Left renal cortex interstitium (tissue), 4 donors: ENCODE measurements at places on chromosomes 2 and 18.

DNA sequence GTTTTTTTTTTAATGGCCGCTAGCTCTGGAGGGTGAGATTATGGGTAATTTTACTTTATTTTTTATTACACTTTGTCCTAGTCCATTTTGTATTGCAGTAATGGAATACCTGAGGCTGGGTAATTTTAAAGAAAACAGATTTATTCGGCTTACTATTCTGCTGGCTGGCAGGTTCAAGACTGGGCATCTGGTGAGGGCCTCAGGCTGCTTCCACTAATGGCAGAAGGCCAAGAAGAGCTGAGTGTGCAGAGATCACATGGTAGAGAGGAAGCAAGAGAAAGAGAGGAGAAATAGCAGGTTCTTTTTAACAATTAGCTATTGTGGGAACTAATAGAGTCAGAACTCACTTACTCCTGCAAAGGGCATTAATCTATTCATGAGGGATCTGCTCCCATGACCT is 52.4 kb upstream of the ARHGAP28 start:
- no peak for DNase-seq

- no peak for DNase-seq
These were observed 922 bp downstream of the HS1BP3 start for GRCh38 chr2:20649976-20650375.

GRCh38 chr2:145412155-145412554 is 892.2 kb upstream of the ZEB2 start:
- no peak for DNase-seq

DNA sequence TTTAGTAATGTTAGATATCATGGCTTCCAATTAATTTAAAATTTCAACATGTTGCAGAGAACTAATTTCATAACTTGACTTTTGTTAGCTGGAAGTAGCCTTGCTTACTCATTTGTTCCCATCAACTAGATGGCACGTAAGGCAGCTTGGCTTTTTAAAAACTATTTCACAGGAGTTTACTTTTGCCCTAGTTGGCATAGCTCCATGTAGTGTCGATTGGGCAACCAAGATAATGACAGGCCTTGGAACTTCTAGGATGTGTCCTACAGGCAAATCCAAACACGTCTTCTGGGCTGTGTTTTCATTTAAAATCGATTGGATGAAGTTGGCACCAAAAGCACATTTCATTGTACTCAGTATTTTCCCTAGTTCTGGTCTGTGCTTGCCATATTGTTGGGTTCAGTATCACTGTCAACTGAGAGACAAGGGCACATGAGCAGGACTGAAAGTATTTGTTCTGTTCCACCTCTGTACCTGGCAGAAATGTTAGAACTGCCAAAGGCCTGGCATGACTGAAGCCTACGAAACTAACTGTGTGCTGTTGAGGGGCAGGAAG is 29.4 kb downstream of the HADHB start:
- DNase-seq = no peak

- no peak for DNase-seq
These were observed 254.6 kb upstream of the ATP5MC3 start for GRCh38 chr2:175436076-175436475.

DNA sequence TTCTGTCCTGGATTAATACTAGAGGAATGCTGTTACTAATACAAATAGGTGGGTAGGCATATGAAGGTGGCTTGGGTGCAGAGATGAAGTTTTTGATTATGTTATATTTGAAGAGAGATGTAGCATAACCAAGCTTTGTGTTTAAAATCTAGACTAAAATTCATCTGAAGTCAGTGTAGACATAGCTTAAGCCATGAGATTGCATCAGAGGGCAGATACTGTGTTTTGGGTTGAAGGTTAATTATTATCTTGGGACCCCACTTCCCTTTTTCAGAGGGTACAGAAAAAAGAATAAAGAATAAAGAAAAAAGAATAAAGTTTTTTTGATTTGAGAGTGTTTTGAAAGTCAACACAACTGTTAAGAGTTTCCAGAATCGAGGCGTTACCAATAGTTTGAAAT is 13.0 kb downstream of the PPM1B start:
- DNase-seq = no peak

DNA sequence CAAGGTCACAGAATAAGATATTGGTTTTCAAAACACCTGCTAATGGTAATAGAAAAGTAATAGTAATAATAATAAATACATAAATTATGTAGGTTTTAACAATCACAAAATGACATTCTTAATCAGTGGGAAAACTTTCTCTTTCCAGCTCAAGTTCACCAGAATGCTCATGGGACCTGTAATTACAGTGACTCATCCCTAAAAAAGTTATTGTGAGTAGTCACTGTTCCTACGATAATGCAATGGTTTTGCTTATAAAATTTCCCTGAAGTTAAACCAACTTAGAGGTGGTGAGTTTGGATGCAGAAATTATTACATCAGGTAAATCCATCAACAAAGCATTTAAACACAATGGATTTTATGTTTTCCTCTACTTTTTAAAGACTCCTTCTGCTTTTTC is 502.3 kb downstream of the PID1 start:
- DNase-seq = no peak

GRCh38 chr18:48171490-48172188 is 237.5 kb downstream of the ZBTB7C start:
- DNase-seq = no peak

GRCh38 chr2:211822686-211823335 is 715.8 kb downstream of the ERBB4 start:
- DNase-seq = no peak

- no peak for DNase-seq
These were observed 193.3 kb downstream of the ANKRD30B start for GRCh38 chr18:14941256-14941655.

DNA sequence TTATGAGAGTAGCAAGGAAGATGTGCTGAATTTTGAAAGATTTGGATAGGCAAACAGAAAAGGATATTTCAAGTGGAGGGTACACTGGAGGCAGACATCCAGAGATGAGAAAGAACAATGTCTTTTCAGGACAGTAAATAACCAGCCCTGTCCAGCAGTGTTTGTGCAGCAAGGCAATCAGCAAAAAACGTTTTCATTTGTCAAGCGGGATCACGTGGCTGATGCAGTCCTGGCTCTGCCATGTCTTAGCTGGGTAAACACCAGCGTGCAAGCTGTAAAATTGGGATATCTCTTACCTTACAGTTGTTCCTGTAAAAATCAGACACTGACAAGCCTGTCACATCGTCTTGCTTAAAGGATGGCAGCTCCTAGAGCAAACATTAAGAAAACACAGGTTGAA is 67.8 kb downstream of the CWC22 start:
- no peak for DNase-seq

- no peak for DNase-seq
These were observed 79.6 kb downstream of the SKA1 start for GRCh38 chr18:50454387-50454988.

DNA sequence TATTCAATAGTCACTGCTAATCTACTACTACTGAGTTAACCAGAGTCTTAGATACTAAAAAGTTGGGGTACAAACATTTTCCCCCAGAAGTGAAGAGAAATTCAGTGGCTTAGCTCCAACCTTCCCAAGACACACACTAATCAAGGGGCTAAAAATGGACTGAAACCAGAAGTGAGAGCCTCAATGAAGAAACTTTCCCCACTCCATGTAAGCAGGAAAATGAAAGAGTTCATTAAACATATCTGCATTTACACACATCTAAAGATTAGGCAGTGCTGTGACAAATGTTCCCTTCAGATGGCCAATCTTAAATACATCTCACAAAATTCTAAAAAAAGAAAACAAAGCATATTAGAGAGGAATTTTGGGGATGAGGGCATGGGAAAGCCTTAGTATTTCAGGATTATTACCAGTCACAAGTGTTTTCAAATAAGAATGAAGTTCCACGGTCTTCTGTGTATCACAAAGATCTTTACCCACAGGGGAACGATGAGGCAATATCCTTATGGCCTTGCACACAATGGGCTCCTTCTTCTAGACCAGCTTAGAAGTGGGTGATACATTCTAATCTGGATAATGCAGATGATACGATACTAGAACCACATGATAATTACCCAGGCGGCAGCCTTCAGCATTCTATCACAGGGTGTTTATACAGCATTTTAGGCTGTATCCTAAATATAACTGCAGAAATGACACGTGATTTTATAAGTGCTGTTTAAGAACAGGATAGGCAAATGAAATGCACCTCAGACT is 17.1 kb downstream of the ANKRD44 start:
- DNase-seq = no peak

DNA sequence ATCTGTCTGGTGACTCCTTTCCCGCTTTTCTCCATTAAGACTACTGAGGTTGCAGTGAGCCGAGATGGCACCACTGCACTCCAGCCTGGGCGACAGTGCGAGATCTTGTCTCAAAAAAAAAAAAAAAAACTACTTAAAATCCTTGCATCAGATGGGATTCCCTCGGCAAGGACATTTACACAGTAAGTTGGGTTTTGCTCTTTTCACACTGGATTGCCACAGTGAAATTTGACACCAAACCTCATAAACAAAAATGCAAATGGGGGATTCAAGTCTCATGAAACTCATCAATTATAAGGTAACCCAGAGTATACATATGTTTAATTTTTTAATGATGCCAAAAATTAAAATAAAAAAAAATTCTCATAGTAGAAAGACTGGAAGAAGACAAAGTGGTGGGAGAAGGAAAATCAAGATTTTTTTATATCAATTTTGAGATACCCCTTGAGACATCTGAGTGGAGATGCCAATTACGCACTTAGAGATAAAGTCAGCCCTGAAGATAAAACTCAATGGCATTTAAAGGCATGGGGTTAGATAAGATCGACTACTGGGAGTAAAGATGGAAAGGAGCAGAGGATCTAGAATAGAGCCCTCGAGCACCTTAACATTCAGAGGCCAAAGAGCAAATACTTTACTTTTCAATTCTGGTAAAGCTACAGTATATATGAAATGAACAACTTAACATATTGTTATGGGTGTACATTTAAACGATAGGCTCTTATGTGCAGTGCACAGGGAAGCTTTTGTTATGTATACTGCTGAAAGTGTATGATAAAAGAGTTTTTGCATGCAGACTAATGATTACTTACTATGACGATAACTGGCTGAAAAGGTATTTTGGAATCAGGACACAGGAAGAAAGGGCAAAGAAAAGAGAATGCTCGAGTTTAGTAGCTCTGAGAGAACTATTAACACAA is 37.6 kb downstream of the CHMP3 start:
- DNase-seq = no peak

- DNase-seq = no peak
These were observed 38.6 kb upstream of the BZW1 start for GRCh38 chr2:200773083-200773482.

DNA sequence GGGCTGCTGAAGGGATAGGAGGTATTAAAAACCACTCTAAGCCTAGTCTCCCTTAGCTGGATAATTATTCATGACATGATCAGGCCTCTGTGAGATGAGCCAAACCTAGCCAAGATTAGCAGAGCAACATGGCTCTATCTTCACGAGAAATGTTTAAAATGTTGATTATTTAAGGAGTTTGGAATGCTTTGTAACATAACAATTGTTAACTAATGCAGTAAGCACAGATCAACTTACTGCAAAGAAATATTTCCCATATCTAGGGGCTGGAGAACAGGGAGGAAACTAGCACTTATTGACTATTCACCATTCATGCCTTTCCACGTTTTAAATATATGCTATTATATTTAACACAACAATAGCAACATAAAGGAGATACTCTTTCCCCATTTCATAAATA is 833.7 kb upstream of the CHAC2 start:
- no peak for DNase-seq

DNA sequence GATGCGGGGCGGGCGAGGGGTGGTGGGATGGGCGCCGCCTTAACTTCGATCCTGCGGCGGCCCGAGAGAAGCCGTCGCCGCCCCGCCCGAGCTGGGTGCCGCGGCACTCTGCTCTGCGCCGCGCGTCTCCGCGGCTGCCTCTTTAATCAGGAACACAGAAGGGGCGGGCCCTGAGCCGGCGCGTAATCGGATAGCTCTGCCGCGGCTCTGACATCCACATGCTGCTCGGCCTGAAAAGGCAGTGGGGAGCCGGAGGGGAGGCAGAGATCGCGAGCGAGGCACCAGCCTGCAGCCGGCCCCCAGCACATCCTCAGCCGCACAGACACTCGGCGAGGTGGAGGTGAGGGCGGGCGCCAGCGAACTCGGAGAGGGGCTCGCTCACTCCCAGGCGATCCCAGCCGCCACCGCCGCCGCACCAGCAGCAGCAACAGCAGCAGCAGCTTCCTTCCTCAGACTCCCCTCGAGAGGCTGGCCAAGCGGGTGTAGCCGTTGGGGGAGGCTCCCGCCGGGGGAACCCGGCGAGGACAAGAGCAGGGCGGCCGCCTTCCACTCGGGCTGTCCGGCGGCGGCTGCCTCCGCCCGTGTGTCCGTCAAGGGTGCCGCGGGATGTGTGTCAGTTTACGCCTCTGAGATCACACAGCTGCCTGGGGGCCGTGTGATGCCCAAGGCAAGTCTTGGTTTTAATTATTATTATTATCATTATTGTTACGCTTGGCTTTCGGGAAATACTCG is at the start of gene NRP2:
NRP2 (plus strand) TSS at position 263 of the 732 bp plus-strand sequence. CDS start 790 bp downstream, outside the sequence.
- DNase-seq = no peak

- DNase-seq = no peak
These were observed 21.3 kb downstream of the CYRIA start for GRCh38 chr2:16644221-16644925.

DNA sequence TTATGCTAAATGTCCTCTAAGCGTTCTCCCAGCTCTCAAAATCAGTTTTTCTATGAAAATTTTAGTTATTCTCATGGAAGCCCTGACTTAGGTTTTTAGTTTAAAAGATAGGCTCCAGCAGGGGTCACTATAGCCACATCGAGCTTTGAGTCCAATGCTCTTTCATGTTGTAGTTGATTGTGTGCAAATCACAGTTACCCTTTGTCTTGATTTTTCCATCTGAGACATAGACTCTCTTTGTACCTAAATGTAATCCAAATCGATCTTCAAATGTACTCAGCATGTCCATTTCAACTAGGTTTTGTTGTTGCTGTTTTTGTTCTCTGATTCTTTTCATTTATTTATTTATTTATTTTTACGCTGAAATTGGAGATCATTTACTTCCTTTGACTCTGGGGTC is 26.4 kb upstream of the MSTN start:
- DNase-seq = no peak

GRCh38 chr2:70705160-70705850 is 62.7 kb downstream of the ADD2 start:
- no peak for DNase-seq

DNA sequence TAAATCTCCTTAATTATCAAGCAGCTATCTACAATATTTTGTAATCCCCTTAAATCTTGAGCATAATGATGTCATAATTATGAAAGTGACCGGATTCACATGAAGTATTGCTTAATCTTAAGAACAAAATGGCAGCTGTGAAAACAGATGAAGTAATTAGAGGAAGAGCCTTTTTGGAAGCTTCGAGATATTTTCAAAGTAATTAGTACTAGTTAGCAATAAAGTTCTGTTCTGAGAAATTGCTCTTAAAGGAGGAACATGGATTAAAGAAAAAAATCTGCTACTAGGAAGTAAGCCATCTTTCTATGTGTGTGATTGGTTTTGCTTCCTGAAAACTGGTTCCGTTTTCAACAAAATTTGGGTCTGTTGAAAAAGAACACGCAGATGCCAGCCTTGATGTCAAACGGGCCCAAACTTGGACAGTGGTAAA is 18.3 kb downstream of the CLUL1 start:
- DNase-seq = no peak

GRCh38 chr18:24089076-24089475 is 49.8 kb upstream of the CABYR start:
- no peak for DNase-seq
